Karpas-422 (cell line): ENCODE measurements at places on chromosomes 12 and 14.

DNA sequence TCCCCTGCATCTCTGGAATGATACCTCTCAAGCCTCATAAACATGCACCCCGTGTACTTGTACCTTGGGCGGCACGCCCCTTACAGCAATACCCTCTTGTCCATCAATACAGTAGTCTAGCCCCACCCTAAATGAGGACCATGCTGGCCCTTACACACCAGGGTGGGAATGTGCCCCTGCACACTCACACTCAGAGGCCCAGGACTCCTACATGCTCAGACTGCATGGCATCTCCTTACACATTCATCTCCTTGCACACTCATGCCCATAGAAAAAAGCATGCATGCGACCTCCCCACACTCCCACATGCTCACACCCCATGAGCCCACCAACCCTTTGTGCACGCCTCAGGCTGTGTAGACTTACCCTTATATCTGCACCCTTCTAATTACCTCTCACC lies 22.0 kb downstream of the ITGA7 start:
- H3K36me3 ChIP-seq: no peaks in the 10 kb centered on the region
- DNase-seq: no peak
- H3K27ac ChIP-seq: no peak overlapping the region

DNA sequence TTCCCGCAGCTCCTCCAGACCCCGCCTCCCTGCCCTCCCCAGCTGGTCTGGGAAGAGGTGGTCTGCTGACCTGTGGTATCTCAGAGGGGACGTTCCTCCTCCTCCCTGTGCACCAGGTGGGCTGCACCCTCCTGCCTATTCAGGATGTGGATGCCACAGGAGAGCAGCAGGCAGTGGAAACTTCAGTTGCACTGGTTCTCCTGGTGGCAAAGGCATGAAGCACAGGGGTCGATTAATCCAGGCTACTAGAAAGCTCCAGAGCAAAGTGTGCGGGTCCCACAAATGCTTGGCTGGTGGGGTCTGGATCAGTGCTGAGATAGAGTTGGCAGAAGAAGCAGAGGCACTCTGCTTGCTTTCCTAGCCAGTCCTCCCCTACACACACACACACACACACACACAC lies 197.0 kb downstream of the SLC41A2 start:
- H3K4me1 ChIP-seq: peaks cover 8% of the 10 kb centered on the region
- H3K27ac ChIP-seq: no peak overlapping the region
- no peaks in the 10 kb centered on the region for H3K36me3 ChIP-seq
- no peaks in the 10 kb centered on the region for H3K27me3 ChIP-seq
- H3K4me3 ChIP-seq: no peak overlapping the region
- DNase-seq: no peak

DNA sequence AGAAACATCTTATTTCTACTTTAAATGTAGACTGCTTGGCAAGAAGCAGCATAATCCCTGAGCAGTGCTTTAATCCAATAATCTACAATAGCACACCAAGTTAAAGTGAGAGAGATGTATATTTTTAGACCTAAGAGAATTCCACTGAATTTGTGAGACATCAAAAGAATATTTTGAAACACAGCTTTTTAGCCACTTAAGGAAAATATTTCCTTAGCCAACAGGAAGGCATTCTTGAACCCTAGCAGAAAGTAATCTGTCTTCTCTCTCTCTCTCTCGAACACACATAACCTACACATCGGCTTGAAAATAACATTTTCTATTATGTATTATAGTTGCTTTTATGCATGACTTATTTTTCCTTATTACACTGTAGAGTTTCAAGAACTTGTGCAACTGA lies 34.0 kb downstream of the KITLG start:
- no peak overlapping the region for H3K4me3 ChIP-seq
- H3K4me1 ChIP-seq: no peaks in the 10 kb centered on the region
- no peak overlapping the region for H3K27ac ChIP-seq
- no peaks in the 10 kb centered on the region for H3K36me3 ChIP-seq
- DNase-seq: no peak

DNA sequence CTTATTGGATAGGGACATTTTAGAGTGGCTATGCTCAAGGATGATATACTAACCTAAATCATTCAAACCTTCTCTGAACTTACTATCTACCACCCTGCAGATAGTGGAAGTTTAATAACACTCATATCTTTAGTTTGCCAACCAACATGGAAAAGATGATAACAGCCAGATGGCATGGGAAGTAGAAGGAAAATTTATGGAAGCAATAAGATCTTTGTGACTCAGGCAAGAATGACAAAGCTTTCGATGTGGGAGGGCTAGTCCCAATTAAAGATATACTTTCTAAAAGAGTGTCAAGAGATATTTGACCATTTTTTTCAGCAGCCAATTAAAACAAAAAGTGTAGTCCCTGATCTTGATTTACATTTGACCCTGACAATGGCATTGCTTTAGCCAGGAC lies 631.7 kb downstream of the RPS29 start:
- no peak overlapping the region for H3K4me3 ChIP-seq
- DNase-seq: no peak
- no peaks in the 10 kb centered on the region for H3K27me3 ChIP-seq
- H3K27ac ChIP-seq: no peak overlapping the region
- H3K4me1 ChIP-seq: peaks cover 9% of the 10 kb centered on the region

DNA sequence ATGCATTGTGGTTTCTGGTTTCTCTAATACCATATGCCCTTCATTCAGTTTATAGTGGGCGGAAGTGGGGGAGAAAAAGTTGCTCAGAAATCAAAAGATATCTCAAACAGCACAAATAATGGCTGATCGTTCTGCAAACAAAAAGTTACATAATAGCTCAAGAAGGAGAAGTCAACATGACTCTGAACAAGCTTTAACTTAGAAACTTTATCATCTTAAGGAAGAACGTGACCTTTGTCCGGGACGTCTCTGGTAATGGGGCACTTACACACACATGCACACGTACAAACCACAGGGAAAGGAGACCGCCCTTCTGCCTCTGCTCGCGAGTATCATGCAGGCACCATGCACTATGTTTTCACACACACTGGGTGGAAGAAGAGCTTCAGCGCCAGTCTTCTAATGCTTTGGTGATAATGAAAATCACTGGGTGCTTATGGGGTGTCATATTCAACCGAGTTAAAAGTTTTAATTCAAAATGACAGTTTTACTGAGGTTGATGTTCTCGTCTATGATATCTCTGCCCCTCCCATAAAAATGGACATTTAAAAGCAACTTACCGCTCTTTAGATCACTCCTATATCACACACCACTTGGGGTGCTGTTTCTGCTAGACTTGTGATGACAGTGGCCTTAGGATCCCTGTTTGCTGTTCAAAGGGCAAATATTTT lies 4.7 kb downstream of the FOS start:
- peaks cover 11% of the 10 kb centered on the region for H3K4me1 ChIP-seq
- no peak overlapping the region for H3K27ac ChIP-seq
- no peak overlapping the region for H3K4me3 ChIP-seq
- H3K36me3 ChIP-seq: no peaks in the 10 kb centered on the region
